H4 (cell line): ENCODE measurements at places on chromosomes 4 and X. TPM values are rescaled to one million over a fixed set of nuclear protein-coding genes. Genes with fewer than 3 reads are reported as not detected.
A peak's percentile ranks its signal among the peaks of the same experiment; 100 is the strongest.

GRCh38 chr4:77800483-77801259, 18.5 kb downstream of the CNOT6L start:
- no peak for DNase-seq

- DNase-seq, result no peak
Measured at GRCh38 chr4:147494301-147494700, 13.4 kb downstream of the EDNRA start.

DNA sequence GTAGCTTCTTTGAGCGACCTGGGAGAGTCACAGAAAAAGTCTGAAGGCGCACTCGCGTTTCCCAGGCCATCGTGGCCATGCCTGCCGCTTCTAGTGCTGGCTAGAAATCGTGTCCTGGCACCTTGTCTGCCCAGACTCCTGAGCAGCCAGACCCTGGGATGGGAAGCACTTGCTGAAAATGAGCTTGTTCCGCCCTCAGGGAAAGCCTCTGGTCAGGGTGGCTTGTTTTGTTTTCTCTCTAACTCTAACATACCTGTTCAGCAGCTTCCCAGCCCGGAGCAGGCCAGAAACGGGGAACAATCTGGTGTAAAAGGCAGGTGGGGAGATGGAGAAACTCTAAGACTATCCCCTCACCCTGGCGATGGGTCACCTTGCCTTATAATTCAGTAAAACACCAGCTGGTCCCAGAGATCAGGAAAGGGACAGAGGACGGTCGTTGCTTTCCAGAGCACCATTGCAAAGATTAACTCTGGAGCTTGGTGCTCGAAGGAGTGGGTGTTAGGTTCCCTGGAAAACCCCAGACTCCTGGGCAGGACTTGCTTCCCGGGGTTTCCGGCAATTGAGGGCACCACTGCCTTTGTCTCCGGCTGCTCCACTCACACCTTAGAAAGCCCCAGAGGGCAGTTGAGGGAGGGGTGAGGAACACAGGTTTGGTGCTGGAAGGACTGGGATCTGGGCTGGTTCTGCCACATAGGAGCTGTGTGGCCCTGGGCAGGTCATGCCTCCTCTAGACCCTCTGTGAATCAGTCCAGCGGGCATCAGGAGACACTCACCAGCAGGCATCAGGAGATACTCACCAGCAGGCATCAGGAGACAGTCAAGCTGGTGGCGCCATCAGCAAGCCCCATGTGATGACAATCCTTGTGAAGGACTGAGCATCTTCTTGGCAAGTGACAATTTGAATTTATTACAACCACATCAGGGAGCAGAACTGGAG, 4.5 kb upstream of the SH3TC1 start:
- no peak for DNase-seq

Gene FAM114A1
- total RNA-seq, result 89.3 and 118 TPM in 2 replicates

Gene SYNPO2
- 0.45 and 0.95 TPM in 2 replicates for total RNA-seq

- no peak for DNase-seq
Measured at GRCh38 chrX:38221391-38221929, 789 bp upstream of the SRPX start.

GRCh38 chr4:139641218-139641617, 24.4 kb upstream of the MGST2 start:
- DNase-seq, result no peak

Gene SMIM9
- not detected in 2 replicates for total RNA-seq

Gene TCP11X2
- total RNA-seq, result 1.3 TPM in 1 of 2 replicates, not detected in the other

GRCh38 chrX:24874604-24875247, 141.0 kb downstream of the ARX start:
- no peak for DNase-seq

GRCh38 chrX:267771-268261, 13.4 kb upstream of the PLCXD1 start:
- no peak for DNase-seq

Gene EDA
- total RNA-seq, result 1.1 and 1.5 TPM in 2 replicates

DNA sequence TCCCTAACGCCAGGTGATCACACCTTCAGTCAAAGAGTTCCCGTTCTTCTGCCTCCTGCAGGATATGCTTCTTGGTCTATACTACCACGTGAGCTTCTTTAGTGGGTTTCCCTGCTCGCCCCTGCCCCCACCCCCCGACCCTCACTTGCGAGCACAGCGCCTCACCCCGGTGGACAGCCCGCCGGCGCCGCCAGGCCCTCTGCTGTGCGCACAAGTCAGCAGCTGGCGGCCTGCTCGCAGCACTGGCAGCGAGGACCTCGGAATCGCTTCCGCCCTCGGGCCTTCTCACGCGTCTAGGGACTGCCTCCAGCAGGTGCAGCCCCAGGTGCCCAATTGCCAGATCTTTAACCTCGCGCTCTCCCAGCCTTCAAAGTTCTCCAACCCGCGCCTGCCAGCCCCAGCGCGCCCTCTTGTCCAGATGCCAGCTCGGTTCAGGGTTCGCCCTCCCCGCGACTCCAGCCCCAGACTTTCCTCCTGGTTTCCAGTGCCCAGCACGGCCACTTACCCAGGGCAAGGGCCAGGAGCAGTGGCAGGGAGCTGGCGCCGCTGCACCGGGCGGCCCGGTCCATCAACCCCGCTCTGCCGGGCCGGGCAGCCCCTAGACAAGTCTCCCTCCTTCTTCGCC, 454 bp downstream of the BTC start:
- peak; percentile 19 for DNase-seq

DNA sequence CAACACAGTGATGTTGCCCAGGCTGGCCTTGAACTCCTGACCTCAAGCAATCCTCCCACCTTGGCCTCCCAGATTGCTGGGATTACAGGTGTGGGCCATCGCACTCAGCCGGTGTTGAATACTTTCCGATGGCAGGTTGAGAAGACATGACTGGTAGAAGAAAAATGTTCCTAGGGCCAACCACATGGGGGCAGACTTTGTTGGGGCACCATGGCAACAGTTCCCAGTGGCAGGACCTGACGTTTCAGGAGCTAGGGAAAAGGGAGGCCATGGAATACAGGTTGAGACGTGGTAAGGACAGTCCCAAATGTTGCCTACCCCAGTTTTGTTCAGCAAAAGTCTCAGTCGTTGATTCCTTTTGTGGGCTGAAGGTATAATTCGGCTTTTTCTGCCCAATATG, 134.6 kb downstream of the ASMT start:
- no peak for DNase-seq

Gene SERPINA7
- not detected in 2 replicates for total RNA-seq

DNA sequence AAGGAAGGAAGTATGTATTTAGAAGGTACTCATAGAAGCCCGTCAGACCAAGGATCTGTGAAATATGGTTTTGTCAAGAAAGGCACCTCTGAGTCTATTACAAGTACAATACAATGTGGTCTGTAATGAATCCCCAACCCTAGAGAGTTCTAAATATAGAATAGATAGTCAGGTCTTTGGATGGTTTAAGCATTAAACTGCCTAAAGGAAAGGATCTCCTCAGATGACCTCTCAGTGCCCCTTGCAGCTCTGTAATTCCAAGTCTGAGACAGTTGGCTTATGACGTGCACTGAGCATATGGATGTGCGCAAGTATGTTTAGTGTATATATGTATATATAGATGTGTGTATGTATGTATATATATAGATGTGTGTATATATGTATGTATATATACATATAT, 62.0 kb downstream of the CCSER1 start:
- no peak for DNase-seq

- no peak for DNase-seq
Measured at GRCh38 chr4:5632571-5632970, 75.8 kb downstream of the EVC2 start.

DNA sequence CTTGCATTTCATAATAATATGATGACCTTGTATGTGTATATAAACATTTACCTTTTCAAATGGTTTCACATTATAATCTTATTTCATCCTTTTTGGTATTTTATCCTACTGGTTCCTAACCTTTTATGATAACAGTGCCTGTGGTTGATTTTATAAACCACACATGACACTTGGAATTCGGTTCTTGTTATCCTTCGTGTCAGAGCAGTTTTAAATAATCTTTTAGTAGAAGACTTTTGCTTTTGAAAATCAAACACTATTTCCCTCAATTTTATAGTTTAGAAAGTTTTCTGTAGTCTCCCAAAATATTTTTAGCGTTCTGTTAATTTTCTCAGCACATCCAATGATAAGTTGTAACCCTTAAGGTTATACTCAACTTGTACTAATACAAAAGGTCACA, 676.8 kb downstream of the RAPGEF2 start:
- no peak for DNase-seq

DNA sequence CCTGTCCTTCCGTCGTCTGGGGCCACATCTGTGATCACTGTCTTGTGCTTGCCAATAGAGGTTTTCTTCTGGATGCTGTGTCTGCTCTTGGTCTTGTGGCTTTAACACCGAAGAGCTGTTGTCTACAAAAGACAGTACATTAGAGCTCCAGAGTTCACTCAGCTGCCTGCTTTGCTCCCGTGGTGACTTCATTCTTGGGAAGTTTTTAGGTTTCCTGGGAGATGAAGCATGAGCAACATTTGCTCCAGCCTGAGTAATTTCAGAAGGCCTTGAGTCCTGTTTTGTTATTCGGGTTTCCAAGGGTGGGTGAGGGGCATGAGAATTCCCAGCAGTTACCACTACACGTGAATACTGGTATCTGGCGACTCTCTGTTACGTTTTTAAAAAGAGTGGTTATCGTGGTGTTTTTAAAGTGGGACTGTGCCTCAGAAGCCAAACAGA, 189.2 kb downstream of the SHROOM3 start:
- DNase-seq, result no peak

DNA sequence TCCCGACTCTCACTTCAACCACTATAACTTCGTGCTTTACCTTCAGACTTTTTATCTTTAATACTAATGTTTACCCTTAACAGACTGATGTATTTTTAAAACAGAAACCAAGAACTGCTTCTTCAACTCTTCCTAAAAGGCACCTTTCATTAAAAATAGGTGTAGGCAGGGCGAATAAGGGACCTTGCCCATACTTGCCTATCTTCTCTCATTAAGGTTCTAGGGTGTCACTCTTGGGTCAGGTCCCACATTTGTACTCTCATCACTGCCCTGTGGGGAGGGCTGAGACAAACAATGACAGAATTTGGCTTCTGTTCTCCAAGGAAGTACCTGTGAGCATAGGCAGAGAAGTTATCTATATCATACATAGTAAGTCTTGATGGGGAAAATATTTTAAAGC, 69.7 kb downstream of the ANKRD50 start:
- no peak for DNase-seq

DNA sequence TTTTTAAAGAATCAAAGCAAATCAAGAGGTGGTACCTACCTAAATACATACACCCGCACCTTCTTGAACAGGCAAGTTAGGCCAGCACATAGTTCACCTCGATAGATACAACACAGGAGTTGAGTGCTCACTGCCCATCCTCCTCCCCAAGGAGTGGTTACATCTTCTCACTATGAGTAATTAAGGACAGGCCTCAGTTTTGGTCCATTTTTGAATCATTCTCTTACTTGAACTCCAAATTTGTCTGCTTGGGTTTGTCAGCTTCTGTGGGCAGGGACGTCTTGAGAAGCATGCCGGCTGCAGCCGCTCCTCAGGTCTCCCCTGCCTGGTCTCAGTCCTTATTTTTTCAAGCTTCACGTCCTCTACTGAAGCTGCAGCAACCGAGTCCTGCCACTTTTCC, 190.6 kb upstream of the RBPJ start:
- DNase-seq, result no peak

Gene SPANXN4
- not detected in 2 replicates for total RNA-seq

DNA sequence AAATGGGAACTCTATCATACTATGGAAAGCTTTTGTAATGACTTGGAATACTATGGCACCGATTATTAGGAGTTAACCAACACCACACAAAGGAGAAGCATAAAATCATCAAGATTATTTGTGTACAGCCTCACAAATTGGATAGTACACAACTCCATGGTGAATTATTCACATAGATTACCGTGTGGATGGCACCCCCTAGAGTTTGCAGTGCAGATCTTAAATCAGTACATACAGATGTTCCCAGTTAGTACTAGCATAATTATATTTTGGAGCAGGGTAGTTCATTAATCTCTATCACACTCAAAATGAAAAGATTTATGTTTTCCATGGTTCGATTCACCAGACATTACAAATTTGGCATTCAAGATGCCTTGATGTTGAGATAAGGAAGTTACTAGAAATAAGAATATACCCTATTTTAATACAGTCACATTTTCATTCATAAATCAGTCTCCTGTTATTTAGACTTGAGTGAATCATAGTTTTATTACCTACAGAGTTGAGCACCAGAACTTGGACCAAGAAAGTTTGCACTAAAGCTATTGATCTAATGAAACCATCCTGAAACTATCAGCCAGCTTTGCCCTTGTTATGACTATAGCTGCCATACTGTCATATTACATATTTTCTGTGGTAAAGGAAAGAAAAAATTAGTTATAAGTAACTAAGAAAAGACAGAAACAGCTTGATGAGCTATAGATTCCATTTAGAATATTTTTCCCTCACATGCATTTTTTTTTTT, 531.8 kb downstream of the GLUD2 start:
- peak; percentile 18 for DNase-seq

GRCh38 chr4:185398618-185399017, 2.0 kb downstream of the ANKRD37 start:
- DNase-seq, result no peak

Gene CCDC120
- total RNA-seq, result 0.08 and 0.31 TPM in 2 replicates

Gene NEUROG2
- not detected in 2 replicates for total RNA-seq

- no peak for DNase-seq
Measured at GRCh38 chr4:5889002-5889696, 3.7 kb downstream of the CRMP1 start.

Gene FRAS1
- 0.43 and 1.8 TPM in 2 replicates for total RNA-seq

DNA sequence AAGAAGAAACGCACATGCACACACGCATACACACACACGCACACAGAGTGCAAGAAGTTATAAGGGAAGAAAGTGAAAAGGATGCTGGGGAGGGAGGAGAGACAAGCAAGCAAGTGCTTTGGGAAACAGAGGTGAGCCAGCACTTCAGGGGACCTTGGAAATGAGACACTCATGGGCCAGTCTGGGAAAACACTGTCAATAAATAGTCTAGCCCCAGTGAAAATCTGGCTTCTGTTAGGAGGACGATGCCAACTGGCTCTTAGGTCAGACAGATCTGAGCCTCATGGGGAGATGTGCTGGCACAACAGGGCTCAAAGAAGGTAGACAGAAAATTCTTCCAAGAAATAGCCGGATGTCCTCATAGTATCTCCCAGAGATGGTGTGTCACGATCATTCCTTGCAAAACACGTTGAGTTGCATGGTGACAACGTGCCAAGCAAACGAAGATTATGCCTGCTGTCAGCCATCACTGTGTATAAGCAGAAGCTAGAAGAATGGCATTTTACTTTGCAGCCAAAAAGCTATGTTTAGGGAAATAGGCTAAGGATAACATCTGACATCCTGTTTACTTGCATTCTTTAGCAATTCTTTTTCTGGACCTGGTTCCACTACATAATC, 557 bp upstream of the ARHGEF6 start:
- no peak for DNase-seq

DNA sequence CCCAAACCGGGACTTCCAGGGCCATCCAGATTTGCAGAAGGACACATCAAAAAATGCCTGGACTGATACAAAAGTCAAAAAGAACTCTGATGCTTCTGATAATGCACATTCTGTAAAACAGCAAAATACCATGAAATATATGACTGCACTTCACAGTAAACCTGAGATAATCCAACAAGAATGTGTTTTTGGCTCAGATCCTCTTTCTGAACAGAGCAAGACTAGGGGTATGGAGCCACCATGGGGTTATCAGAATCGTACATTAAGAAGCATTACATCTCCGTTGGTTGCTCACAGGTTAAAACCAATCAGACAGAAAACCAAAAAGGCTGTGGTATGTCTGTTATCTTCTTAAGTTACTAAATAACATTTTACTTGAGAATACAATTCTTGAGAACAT, 9.2 kb downstream of the PLK4 start:
- DNase-seq, result no peak

Gene CXCL8
- 26.7 and 45.3 TPM in 2 replicates for total RNA-seq

Gene SH3RF1
- 2.3 and 4.0 TPM in 2 replicates for total RNA-seq

Gene CT83
- not detected in 2 replicates for total RNA-seq

- DNase-seq, result no peak
Measured at GRCh38 chrX:35625714-35626113, 172.4 kb upstream of the MAGEB16 start.

- DNase-seq, result peak; percentile 52
Measured at GRCh38 chr4:166816890-166817289, 417.4 kb downstream of the SPOCK3 start.
